Stimulated activated CD8-positive, alpha-beta memory T cell treated with anti-CD3 and anti-CD28 coated beads, Interleukin-7, amount 100 ng/mL, for 24 hours (primary cell): ENCODE measurements at places on chromosomes 13 and 19.

GRCh38 chr19:14978161-14978776, 1.4 kb downstream of the SLC1A6 start:
- no peak for DNase-seq

DNA sequence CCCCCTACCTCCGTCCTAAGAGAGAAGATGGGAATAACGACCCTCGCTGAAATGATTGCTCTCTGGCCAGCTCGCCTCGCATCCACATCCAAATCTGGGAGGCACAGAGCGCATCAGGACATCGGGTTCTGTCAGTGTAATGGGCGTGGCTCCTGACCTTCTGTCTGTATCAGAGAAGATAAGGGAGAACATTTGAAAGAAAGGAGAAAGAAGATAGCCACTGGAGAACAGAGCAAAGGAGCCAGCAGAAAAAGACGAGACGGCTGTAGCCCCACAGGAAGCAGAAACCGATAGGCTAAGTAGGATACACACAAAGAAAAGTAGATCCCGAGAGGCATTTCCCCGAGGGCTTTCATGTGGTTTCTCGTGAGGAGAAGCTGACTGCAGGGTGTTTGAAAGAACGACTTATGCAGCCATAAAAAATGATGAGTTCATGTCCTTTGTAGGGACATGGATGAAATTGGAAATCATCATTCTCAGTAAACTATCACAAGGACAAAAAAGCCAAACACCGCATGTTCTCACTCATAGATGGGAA, 14.0 kb upstream of the GJB2 start:
- DNase-seq: no peak

- DNase-seq: no peak
These were observed 198.6 kb downstream of the TEX29 start for GRCh38 chr13:111519041-111519440.

GRCh38 chr19:50896591-50897190, 14.5 kb downstream of the KLK4 start:
- DNase-seq: no peak

- DNase-seq: no peak
These were observed 19.7 kb downstream of the ACOD1 start for GRCh38 chr13:76968041-76968440.

GRCh38 chr19:38015216-38015615, 108.2 kb downstream of the SIPA1L3 start:
- no peak for DNase-seq

DNA sequence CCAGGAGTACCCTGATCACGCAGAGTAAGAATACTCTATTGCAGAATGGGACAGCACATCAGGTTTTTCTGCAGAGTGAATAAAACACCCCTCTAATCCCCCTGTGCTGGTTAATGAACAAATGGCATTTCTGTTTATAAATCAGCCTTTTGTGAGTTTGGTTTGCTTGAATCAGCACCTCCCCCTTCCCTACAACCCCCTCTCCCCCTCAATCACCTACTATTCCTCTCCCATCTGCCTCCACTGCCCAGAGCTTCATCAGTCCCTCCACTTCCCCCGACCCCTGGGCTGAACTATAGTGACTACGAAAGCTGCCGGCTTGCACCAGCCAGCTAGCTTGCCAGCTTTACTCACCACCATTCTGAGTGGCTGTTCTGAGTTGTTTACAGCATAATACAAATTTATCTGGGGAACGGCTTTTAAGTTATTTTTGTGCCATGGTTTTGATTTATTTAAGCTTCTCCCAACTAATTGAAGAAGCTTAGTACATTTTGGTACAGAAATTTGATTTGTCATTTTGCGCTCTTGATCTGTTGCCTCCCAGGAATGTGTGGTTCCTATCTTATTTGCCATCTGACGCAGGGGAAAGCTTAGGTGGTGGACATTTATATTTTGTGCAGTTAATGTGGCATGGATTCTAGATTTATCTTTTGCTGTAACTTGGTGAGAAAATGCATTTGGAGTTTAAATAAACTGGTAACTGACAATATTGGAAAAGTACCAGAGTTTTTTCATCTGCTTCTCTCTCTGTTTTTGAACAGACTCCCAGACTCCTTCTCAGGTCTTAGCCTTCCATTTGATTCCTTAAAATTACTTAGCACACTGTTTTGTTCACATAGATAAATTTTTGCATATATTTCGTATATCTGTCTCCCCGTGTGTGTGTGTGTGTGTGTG, 41.7 kb upstream of the WDFY2 start:
- no peak for DNase-seq

DNA sequence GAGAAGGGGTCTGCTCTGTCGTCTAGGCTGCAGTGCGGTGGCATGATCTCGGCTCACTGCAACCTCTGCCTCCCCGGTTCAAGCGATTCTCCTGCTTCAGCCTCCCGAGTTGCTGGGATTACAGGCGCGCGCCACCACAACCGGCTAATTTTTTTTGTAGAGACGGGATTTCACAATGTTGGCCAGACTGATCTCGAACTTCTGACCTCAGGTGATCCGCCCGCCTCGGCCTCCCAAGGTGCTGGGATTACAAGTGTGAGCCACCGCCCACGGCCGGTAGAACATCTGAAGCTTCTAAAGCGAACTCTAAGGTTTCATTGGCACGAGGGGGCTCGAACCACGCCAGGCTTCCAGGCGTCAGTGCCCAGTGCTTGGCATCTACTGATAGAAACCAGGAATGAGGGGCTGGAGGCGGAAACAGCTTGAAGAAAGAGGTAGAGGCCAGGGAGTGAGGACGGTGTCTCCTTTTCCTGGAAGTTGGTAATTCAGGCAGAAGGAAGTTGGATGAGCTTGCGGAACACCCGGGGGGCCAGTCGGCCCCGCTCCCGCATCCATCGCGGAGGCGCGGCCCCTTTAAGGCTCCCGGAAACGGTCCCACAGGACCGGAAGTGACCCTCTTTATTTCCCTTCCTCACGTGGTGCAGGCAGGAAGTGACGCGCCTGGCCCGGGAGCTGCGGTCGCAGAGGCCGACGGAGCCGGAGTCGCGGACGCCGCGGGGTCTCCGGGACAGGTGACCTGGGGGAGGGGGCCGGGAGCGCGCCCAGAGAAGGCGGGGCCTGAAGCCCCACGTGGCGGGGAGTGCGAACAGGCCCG, at the start of gene CCDC9:
Gene CCDC9, plus strand, starts transcription at position 647 of the 814 bp plus-strand sequence. CDS start 1,876 bp downstream, outside the sequence.
- no peak for DNase-seq

GRCh38 chr13:49366841-49367240, 77.0 kb downstream of the CAB39L start:
- DNase-seq: no peak

- DNase-seq: no peak
These were observed 1165.3 kb downstream of the EFNB2 start for GRCh38 chr13:105370011-105370650.

DNA sequence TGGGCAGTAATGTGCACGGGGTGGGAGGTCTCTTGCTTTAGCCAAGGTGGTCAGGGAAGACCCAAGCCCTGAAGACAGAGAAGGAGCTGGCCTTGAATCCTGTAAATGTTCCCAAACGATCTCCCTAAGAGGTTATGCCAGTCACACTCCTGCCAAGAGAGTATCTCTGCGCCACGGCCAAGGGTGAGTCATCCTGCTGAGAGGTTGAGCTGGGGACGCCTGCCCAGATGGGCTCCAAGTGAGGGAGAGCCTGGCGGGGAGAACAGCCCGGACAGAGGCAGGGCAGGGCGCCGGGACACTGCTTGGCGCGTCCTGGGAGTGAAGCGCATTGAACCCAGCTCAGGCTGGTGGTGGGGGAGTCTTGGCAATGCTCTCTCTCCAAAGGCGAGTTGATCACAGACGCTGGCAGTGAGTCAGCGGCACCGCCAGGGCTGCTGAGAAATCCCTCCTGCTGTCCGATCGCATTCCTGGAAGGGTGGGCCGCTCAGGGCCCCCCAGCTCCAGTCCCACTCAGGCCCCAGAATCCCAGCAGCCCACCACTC, 16.4 kb downstream of the SULT2B1 start:
- DNase-seq: no peak

GRCh38 chr13:59356607-59357006, 807.1 kb downstream of the DIAPH3 start:
- DNase-seq: no peak

DNA sequence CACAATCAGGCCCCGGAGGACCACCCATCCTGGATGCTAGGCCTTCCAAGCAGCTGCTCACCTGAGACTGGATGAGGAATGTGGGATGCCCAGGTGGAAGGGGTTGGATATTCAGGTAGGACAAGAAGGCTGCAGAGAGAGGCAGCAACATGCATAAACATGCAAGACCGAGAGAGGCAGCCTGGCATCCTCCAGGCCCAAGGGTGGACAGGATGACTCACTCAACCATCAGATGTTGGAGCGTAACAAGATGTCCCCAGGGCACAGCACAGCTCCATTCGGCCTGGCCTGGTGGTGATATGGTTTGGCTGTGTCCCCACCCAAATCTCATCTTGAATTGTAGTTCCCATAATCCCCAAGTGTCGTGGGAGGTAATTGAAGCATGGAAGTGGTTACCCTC, 10.0 kb upstream of the CABP5 start:
- DNase-seq: no peak

DNA sequence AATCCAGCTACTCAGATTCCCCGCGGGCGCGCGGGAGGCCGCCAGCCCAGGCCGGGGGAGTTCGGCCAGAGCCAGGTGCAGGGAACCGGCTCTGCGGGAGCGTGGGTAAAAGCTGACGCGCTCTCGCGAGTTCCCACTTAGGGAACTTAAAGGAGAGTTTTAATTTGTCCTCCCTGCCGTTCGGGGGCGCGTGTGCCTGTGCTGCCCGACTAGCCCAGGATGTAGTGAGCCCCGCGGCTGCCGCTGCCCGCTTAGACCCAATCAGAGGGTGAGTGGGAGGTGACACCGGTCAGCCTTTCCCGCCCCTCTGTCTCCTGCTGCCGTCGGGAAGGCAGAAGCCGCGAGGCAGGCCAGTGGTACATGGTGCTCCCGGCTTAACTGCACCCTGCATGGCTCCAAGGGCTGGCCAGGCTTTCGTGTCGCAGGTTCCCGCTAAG, 36.0 kb upstream of the NEK3 start:
- DNase-seq: peak; percentile 16

DNA sequence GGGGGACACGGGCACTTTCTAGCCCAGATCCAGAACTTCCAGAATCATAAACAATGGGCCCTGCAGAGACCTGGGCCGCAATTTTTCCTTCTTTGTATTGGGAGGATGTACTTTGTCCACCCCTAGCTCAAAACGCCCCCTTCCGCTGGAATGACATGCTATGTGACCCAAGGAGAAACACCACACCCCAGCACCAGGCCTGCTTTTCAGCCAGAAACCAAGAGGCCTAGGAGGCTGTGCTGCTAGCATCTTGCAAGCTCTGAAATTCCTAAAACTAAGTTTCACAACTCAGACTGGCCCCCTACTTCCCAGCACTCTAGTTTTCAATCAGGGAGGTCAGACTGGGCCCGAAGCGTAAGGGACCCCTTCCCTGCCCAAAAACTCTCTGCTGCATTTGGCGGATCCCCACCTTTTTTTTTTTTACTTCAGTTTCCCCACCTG, 538 bp downstream of the LSM4 start:
- DNase-seq: no peak

- no peak for DNase-seq
These were observed 3.0 kb upstream of the CCNP start for GRCh38 chr19:40229484-40229883.

- DNase-seq: no peak
These were observed 10.9 kb upstream of the ADGRE5 start for GRCh38 chr19:14370169-14370939.

DNA sequence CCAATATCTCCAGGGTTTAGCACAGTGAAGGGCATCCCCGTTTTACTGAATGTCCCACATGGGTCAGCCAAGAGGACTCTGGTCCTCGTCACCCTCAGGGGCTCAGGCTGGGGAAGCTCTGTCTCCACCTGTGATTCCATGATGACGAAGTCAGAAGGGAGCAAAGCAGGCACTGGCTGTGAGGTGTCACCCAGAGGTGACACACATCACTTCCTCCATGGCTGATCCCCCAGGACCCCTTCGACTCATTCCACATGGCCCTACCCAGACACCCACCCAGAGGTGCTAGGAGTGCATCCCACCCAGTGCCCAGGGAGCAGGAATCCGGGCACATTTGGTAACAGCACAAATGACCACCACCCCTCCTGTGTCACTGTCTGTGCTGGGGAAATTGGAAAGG, 145.2 kb upstream of the VSTM2B start:
- no peak for DNase-seq

DNA sequence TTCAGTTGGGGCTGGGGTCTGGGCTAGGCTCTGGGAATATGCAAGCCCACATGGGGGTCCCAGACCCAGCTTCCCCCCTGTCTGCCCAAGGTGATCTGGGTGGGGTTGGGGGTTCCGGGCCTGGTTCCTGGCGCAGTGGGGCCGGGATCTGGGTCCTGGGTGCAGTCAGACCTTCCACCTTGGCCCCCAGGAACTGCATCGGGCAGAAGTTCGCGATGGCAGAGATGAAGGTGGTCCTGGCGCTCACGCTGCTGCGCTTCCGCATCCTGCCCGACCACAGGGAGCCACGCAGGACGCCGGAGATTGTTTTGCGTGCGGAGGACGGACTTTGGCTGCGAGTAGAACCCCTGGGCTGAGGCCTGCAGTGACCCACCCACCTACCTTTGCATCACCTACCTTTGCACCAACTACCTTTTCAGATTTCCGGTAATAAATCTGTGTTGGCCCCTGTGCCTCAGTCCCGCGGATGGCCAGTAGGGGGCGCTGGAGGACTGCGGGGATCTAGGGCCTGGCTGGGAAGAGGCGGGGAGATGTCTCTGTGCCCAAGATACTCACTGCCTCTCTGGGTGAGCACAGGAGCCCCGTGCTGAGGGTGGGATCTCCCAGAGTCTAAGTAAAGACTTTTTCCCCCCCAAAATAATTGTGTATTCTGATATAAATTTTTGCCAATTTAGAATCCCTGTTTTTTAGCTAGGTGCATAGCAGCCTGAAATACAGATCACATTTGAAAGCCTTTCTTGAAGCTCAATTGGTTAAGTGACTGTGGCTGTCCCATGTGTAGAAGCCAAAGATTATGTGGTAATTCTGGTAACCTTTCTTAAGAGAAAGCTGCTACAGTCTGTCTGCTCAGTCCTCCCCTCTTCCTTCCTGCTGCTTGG, 11.5 kb upstream of the CYP4F3 start:
- peak; percentile 90 for DNase-seq

GRCh38 chr19:33252971-33253370, 27.3 kb upstream of the SLC7A10 start:
- DNase-seq: no peak
